ENCODE measurements at places on chromosomes 12 and 14.
A peak's percentile ranks its signal among the peaks of the same experiment; 100 is the strongest.

DNA sequence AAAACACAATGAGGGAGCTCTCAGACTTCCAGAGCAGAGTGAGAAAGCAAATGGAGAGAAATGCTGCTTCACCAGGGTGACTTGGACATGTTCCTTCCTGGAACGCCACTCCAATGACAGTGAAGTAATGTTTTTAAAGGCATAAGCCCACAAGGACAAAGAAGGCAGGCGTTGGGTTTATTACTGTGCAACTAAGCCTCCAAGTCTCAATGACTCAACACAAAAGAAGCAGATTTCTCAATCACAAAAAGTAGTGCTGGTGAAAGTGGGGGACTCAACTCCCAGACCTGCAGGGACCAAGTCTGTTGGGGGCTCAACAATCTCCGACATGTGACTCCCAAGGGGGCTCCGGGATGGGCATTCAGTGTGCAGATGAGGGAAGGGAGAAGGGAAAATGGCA is 505.2 kb downstream of the BCL11B start:
- peak; percentile 21 for DNase-seq

DNA sequence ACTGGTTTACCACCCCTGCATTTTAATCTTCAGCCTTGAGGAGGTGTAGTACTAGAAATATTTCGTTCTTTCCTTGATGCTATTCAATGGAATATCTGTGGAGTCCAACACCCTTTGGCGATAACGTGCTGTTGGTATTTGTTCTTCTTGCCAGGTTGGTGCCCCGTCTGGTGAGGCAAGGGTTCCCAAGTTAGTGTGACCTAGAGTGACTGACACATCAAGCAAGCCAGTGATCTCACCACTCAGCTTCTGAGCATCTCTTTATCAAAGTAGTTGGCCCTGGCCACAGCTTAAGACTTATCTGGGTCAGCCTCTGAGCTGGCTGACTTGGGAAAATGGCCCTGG is 60.2 kb downstream of the PLXNC1 start:
- DNase-seq: no peak

DNA sequence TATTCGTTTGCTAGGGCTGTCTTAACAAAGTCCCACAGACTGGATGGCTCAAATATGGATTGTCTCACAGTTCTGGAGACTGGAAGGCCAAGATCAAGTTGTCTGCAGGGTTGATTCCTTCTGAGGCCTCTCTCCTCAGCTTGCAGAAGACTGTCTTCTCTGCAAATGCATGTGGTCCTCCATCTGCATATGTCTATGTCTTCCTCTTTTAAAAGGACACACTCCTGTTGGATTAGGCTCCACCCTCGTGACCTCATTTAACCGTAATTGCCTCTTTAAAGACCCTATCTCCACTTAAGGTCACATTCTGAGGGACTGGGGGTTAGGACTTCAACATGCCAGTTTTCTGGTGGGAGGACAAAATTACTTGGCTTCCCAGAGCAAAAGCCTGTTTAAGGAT is 123.3 kb downstream of the SLC38A6 start:
- no peak for DNase-seq

- DNase-seq: no peak
Observed at GRCh38 chr12:127310548-127310947, 956.4 kb upstream of the TMEM132C start.

DNA sequence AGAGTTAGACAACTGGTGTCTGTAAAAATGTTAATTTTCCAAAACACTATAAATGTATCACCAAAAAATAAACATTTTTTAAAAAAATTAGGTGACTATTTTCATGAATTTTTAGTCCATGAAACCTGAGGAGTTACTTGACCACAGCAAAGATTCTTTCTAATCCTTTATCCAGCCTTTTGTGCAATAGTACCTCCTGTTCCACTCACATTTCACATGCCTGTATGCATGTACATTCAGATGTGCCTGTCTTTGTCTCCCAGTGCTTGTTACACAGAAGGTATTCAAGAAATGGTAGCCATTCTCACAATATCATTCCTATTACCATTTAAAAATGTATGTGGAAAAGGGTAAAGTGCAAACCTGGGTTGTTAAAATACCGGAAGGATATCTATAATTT is 857.0 kb downstream of the DIO2 start:
- DNase-seq: no peak

GRCh38 chr12:51334764-51335163 is 10.8 kb upstream of the BIN2 start:
- DNase-seq: no peak

GRCh38 chr14:48125654-48126053 is 450.2 kb upstream of the MDGA2 start:
- DNase-seq: no peak

Measured in retinal pigment epithelial cell (primary cell).